ENCODE measurements at places on chromosomes 7 and 10. TPM values are rescaled to one million over a fixed set of nuclear protein-coding genes. Genes with fewer than 3 reads are reported as not detected.

DNA sequence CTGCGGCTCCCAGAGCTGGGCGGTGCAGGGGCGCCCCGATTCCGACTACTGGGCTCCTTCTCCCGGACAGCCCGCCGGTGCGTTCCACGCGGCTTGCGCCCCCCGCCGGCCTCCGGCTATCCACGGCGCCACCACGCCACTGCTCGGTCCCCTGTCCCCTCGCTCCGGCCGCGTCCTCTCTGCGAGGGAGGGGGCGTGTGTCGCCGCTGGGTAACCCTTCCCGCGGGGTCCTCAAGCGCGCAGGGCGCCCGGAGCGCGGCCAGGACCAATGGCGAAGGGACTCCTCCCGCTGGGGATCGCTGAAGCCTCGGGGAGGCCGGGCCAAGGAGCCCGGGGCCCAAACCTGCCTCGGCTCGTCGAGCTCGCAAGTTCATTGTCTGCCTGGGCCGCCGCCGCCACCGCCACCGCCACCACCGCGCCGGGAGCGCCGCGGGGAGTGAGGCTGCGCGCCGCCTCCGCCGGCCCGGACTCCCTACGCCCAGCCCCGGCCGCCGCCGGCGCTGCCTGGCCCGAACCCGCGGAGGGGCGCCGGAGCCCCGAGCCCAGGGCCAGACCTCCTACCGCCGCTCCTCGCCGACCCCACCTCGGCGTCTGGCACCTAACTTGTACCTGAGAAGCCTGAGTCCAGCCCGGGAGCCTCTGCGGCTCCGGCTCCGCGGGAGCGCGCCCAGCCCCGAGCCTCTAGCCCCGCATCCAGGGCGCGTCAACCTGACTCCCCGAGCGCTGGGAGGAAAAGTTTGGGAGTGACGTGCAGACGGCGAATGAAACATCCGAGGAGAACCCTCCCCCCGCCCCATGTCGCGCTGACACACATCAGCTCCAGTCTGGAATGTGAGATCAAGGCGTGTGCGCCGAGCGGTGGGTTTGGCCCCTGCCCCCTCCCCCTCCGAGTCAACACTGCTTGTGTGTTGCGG is at the start of gene CHST15:
Gene CHST15, minus strand, starts transcription at position 739 of the 914 bp plus-strand sequence. CDS start 47,386 bp downstream, outside the sequence.
- peak; percentile 70 for DNase-seq

DNA sequence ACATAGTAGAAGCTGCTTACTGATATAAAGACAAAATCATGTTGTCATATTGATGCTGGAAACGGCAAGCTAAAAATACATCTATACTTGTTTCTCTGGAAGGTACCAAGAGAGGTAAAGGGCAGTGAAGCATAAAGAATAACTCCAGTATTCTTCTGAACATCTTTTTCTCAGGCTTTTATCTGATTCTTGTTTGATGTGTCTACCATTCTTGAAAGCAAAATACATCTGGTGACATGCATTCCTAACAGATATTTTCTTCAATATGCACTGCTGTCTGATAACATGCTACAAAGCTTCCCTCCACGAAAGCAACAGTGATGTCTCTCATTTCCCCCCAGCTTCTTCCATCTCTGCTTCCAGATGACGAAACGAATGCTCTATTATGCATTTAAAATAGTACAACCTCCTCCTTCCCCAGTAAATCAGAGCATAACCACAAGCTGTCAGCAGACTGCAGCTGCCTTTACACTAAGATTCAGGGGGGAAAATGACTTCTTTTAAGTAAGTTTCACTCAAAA is 100.8 kb downstream of the ARHGAP21 start:
- DNase-seq, result no peak

GRCh38 chr10:33333260-33334101 is 986 bp downstream of the NRP1 start:
- DNase-seq, result no peak

The C10orf67 gene
- total RNA-seq, result not detected

GRCh38 chr7:94888551-94888950 is 18.8 kb upstream of the PPP1R9A start:
- no peak for DNase-seq

The POMZP3 gene
- total RNA-seq, result not detected

DNA sequence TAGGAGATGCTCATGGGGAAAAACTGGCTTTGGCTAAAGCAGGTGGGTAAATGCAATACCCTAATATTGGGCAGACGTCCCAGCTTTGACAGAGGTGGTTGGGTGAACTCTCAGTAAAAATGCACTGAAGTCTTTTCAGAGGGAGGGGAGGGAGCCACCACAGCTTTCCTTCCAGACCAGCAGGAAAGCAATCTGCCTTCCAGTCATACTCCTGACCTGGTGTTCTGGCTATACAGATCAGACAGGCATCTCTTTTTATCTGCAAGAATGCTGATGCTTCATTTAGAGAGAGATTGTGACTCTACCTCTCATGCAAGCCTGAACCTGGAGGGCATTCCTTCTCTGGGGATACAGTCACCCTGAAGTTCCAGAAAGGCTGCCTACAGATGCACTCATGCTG is 52.6 kb upstream of the ICA1 start:
- DNase-seq, result no peak

DNA sequence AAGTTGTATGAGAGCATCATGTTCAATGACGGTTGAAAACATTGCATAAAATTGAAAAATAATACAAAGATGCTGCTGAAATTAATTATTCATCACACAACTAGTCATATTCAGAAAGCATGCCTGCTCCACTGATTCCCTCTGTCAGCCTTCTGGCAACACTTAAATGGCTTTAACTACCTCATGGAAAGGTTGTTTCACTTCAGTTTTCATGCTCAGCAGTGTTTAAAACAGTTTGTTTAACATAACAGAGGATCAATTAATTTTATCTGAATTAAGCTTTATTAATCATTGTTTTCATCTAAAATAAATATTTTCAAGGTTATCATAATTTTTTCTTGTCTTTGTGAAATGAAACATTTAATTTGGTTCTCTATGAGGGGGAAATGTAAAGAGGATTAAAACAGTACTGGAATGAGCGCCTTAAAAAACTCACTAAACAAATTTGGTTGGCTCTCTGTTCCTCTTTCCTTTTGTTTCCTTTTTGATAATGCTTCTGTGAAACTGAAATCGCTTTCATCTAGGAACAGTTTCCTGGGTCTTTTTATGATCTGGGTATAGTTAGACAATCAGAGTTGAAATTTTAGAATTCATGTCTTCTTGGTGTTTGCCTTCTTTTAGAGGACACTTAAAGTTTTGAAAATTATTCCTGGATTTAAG is 427.4 kb downstream of the SH2D4B start:
- DNase-seq, result no peak

DNA sequence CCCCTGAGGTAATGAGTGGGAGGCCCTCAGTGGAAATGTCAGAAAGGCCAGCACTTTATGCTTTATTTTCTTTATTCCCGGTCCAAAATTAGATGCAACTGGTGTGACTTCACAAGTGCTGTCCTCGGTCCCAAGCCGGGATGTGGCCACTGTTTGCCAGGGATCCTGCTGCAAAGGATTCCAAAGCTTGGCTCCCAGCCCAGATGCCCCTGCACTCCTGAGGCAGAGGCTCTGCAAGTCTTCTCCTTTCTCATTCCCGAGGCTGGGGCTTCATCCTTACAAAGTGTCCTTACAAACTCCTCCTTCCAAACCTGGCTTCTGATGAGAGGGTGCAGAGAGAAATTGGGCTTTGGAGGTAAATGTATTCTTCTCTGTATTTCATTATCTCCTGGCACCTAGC is 544.3 kb upstream of the DPP6 start:
- DNase-seq, result no peak

GRCh38 chr7:125661677-125662076 is 732.1 kb upstream of the POT1 start:
- DNase-seq, result no peak

GRCh38 chr10:79132681-79133381 is 64.1 kb downstream of the ZMIZ1 start:
- no peak for DNase-seq

DNA sequence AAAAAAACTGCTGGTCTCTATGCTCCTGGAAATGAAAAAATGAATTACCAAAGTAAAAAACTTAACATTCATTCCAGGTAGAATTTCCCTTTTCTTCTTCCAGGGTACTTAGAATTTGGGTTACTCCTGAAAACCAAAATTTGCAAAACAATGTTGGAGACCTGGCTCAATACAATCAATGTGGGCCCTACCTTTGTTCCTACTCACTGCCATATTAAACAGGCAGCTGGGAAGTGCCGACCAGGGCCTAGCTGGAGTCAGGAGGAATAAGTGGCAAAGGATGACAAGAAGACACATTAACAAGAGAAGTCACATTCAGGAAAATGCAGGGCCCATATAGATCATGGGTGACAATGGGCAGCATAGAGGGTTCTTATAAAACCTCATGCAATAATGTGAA is 6.4 kb upstream of the AGK start:
- DNase-seq, result no peak

- peak; percentile 70 for DNase-seq
These were observed 43.5 kb downstream of the PRTFDC1 start for GRCh38 chr10:24908793-24909423.

- DNase-seq, result peak; percentile 27
These were observed 47.2 kb upstream of the NRP1 start for GRCh38 chr10:33381451-33382215.

- DNase-seq, result peak; percentile 79
These were observed 789 bp downstream of the PDGFA start for GRCh38 chr7:518630-519483.

DNA sequence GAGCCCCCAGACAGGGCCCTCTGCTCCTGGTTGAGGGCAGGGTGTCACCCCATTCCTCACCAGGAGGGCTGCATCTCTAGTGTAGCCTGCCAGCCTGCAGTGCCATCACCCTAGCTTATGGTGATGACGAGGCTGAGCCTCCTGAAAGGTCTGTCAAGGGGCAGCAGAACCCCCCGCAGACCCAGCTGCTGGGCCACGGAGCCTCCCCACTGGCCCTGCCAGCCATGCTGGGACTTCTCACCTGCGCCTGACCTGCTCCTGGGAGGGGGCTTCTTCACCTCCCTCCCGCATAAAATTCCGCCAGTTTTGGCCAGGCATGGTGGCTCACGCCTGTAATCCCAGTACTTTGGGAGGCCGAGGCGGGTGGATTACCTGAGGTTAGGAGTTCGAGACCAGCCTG is 40.4 kb upstream of the RASGEF1A start:
- DNase-seq, result no peak

The TRIM73 gene
- total RNA-seq, result not detected

- peak; percentile 77 for DNase-seq
These were observed 137.3 kb downstream of the SEMA3C start for GRCh38 chr7:80781561-80781979.
